Right kidney (tissue), 9 donors: ENCODE measurements at places on chromosomes 3 and 15.

GRCh38 chr3:42173307-42173706, 82.2 kb downstream of the TRAK1 start:
- DNase-seq = no peak

DNA sequence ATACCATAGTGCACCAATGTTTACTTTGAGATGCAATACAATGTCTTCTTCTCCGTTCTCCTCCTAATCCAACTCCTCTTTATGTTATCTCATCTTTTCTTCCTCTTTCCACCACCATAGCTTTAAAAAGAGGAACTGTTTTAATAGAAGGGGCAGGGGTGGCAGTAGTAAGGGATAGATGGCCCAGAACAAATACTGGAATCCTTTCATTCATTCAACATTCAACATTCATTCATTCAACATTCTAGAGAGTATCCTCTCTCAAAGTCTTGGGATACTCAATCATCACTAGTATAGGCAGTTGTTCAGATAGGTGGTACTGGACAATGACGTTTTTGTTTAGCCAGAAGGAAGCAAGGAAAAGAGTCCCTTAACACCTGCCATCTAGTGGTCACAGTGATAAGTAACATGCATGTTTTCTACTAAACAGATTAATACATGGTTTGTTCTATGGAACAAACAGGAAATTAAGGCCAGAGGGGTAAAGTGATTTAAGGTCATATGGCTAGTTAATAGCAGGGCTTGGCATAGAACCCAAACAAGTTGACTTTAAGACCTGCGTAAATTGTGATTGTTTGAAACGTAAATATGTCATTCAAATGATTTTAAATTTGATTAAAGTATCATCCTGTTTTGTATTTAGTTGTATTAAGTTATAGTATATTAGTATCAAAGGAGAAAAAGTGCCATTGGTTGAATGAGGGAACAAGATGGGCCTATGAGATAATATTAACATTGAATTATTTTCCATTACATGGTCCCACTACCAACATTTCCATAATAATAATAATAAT, 26.9 kb upstream of the EHHADH start:
- DNase-seq = no peak

DNA sequence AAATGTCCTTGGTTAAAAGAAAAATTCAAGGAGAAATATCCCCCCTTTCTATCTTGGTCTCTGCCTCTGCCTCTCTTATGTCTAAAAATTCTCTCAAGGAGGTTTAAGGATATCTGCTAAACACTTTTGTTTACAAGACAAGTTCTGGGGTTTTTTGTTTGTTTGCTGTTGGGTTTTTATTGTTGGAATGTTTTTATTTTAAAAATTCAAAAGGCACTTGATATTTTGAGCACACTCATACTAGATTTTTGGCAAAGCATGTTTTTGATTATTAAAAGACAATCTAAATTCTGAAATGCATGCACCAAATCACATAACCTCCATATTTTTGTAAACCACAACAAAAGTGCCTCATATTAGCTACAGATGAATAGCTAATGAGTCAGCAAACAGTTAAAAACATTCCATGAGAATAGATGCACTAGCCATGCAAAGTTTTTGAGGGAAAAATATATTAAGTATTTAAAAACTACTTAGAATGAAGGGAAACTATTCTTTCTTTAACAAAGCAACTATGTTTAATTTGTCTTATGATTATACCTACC, 84.6 kb downstream of the ZBTB20 start:
- no peak for DNase-seq

GRCh38 chr3:128329491-128330213, 137.0 kb downstream of the DNAJB8 start:
- DNase-seq = no peak

GRCh38 chr15:51310064-51310463, 28.3 kb downstream of the CYP19A1 start:
- DNase-seq = no peak

GRCh38 chr3:150710097-150710496, 6.4 kb upstream of the ERICH6 start:
- no peak for DNase-seq

- DNase-seq = no peak
Measured at GRCh38 chr3:31743331-31744089, 210.8 kb downstream of the STT3B start.

DNA sequence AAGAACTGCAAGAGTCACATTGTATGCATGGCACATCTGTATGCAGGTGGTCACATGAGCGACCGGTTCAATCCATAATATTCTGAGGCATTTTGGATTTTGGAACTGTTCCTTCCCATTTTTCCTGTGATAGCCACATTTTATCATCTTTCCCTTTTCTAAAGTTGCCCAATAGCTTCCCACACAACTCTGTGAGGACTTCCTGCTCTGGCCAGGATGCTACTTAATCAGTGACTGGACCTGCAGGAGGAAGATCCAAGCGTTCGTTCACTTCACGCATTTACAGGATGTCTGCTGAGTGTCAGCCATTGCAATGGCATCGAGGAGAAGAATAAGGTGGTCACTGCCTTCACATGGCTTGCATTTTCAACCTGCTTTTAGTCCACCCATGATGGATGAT, 9.8 kb downstream of the KLHL6 start:
- no peak for DNase-seq

- no peak for DNase-seq
Measured at GRCh38 chr15:72792431-72792830, 8.9 kb upstream of the ADPGK start.

DNA sequence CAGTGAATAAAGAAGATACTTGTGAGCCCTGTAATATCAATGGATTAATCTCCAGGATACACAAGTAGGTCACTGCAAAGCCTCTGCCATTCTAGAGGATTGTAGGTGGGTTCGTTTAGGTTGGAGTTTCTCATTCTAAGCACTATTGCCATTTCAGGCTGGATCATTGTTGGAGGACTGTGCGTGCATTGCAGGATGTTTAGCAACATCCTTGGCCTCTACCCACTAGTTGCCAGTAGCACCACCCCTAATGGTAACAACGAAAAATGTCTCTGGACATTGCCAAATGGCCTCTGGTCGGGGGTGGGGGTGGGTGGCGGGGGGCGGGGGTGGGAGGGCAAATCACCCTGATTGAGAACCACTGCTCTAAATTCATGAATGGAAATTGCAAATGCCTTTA, 4.9 kb upstream of the IFT57 start:
- no peak for DNase-seq

GRCh38 chr3:122784436-122784835, 9.2 kb downstream of the HSPBAP1 start:
- no peak for DNase-seq

GRCh38 chr3:192906940-192907339, 10.7 kb downstream of the MB21D2 start:
- DNase-seq = no peak

DNA sequence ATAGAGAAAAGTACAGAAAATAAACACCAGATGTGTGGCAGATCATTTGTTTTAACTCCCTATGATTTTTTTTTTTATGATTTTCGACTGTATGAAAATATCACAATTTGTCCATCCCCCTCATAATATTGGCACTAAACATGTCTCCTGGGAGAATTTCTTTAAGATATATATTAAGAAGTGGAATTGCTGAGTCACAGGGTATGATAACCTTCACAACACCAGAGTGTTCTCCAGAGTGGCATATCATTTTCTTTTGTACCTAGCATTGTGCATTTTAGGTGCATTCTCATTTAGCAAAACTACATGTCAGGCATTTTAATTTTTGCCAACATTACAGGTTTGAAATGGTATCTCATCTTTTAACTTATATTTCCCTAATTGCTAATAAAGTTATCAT, 170.9 kb downstream of the FRMD5 start:
- no peak for DNase-seq

GRCh38 chr3:150610785-150611184, 7.7 kb downstream of the SELENOT start:
- no peak for DNase-seq

DNA sequence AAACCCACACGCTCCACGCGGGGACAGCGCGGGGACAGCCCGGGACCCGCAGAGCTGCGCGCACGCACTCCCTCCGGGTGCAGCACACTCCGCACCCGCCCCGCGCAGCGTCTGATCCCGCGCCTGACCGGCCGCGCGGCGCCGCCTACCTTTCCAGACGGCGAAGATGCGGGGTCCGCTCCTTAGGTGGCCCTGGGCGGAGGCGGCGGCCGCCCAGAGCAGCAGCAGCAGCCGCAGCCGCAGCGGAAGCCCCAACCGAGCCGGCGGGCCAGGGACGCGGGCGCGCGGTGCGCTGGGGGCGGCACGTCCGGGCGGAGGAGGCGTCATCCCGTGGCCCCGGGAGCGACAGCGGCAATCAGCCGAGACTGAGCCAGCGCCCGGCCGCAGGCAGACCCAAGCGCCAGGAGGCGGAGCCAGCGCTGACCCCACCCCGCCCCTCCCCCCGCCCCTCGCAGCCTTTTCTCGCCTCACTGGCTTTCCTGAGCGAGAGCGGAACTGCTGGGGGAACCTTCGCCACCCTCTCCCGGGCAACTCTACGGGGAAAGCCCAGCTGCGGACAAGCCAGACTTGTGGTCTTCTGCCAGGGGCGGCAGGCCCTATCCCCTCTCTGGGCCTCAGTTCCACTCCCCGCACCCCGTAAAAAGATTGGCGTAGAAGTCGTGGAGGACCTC, at the start of gene SEMA7A:
Gene SEMA7A, minus strand, starts transcription at position 367 of the 671 bp plus-strand sequence. Its CDS starts 40 bp downstream, at position 327.
- peak; percentile 85 for DNase-seq

DNA sequence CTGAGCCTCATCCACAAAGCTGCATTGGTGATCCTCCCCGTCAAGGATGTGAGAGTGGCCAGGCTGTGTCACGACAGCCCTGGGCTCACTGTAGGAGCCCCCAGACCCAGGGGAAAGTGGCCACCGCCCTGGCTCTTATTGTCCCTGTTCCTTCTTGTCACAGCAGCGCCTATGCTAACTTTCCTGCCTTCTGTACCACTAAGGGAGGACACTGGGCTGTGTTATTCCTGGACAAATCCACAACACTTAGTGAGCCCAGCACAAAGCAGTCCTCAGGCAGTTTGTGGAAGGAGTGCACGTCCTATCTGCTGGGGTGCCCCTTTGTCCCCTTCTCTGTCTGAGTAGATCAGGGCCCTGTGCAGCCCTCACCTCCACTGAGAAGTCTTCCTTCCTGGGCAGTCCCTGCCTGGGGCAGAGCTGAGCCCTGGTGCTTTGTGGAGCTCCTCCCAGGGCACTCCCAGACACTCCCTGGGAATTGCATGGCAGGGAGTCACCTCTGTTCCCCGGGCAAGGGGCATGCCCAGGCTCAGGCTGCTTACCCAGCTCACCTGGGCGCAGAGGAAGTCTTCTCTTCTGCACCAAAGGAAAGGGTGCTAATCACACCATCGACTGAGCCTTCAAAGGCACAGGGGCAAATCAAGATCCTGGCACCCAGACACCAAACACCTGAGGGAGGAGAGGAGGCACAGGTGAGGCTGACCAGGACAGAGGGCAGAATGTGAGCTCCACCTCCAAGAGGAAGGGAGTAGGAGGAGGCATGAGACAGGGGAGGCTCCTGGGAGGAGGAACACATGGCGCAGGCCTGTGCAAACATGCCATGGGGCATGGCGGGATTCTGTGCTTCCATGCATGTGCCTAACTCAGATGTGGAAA, 138.7 kb downstream of the KLF13 start:
- no peak for DNase-seq

DNA sequence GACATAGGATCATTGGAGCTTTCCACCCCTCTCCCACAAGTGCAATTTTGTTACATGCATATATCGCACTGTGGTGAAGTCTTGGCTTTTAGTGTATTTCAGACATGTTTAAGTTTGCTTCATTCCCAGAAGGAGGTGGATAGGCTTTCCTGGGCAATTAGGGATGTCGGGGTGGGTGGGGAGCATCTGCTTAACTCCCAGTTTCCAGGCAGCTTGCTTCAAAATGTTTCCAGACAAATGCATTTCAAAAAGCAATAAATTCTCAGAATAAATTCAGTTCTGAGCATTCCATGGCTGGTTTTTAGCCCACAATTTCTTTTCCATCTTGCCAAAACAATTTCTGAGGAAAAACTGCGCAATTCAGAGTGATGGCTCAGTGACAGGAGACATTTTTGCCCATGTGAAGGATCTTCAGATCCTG, 227.7 kb upstream of the ZPLD1 start:
- no peak for DNase-seq

DNA sequence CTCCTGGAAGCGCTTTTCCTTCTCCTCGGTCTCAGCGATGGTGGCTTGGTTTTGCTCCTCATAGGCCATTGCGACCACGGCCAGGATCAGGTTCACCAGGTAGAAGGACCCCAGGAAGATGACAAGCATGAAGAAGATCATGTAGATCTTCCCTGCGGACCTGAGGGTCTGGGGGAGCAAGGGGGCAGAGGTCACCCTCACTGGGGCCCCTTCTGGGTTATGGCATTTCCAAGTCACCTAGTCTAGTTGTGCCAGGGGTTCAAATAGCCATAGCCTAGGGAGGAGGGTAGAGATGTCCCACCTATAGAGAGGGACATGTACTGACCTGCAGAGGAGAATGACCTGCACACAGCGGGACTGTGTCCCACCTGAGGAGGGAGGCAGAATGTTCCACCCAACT, 43.5 kb downstream of the SCN5A start:
- no peak for DNase-seq

DNA sequence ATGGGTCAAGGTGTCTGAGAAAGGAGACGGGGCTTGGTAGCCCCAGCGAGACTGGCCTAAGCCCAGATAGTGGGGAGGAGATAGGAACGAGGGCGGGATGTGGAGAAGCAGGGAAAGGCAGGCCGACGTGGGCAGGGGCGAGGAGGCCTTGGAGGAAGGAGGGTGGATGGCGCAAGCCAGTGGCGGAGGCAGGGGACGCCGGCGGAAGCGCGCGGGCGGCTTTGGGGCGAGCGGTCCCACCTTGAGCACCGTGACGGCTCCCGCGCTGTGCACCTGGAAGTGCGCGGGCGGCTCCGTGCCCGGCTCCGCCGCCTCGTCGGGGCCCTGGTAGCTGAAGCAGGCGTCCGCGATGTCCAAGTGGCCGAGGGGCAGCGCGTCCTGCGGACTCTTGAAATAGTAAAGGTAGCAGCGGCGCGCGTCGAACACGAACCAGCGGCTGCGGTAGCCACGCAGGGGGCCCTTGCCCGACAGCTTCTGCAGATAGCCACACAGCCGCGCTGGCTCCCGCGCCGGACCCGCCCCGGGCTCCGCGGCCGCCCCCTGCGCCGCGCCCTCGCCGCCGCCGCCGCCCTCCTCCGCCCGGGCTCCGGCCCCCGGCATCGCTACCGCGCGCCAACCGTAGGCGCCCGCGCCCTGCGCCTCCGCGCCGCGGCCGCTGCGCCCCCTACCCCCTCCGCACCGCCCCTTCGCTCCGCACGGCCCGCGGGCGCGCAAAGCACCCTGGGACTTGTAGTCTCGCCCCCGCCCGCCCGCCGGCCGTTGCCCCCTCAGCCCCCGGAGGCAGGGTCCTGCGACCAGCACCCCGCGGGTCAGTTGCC, at the start of gene TBC1D2B:
Gene TBC1D2B, minus strand, starts transcription at position 659 of the 818 bp plus-strand sequence. Its CDS starts 59 bp downstream, at position 600.
- DNase-seq = peak; percentile 81

DNA sequence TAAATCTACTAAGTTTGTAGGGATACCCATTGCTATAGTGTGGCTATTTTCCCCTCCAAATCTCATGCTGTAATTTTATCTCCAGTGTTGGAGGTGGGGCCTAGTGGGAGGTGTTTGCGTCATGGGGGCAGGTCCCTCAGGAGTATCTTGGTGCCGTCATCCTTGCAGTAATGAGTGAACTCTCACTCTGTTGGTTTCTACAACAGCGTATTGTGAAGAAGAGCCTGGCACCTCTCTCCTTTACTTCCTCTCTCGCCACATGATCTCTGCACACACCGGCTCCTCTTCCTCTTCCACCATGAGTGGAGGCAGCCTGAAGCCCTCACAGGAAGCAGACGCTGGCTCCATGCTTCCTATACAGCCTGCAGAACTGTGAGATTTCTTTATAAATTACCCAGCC, 34.0 kb upstream of the TRPM1 start:
- no peak for DNase-seq

GRCh38 chr3:151460774-151461450, at the start of gene IGSF10:
TSS of gene IGSF10 (minus strand) at chr3:151461061. CDS start at chr3:151458709, 2,352 bp downstream.
- peak; percentile 52 for DNase-seq

- no peak for DNase-seq
Measured at GRCh38 chr3:169356284-169356955, 307.1 kb downstream of the MECOM start.
